ENCODE measurements at places on chromosomes 2 and 18. TPM values are rescaled to one million over a fixed set of nuclear protein-coding genes. Genes with fewer than 3 reads are reported as not detected.

The FAM237A gene
- not detected for total RNA-seq

The ST6GAL2 gene
- not detected for total RNA-seq

The FLACC1 gene
- total RNA-seq = 4.0 TPM

DNA sequence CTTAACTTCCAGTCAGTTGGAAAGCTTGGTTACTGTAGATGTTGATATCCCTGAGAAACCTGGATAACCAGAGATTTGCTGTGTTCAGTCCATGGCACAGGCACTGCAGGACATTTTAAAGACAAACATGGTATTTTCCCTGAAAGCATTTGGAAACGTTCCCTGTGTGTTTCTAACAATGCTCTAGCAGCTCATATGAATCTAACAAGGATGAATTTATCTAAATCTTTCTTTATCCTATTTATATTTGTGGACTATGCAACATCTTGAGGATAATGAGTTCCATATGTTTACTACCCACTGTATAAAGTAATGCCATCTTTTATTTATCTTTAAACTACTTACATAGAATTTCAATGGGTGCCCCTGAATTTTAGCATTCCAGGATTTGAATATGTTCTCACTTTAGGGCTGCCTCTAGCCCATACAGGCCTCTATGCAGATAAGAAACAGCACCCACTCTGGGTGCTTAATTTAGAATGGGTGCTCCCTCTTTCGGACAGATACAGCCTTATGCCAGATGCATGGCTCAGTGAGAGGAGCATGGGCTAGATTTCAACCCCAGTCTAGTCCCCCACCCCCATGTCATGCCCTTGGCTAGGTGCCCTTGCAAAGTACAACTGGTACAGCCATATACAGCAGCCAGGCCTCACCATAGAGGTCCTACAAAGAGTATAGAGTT is 50.6 kb upstream of the NEMP2 start:
- DNase-seq = no peak

The SERPINB11 gene
- total RNA-seq = not detected

DNA sequence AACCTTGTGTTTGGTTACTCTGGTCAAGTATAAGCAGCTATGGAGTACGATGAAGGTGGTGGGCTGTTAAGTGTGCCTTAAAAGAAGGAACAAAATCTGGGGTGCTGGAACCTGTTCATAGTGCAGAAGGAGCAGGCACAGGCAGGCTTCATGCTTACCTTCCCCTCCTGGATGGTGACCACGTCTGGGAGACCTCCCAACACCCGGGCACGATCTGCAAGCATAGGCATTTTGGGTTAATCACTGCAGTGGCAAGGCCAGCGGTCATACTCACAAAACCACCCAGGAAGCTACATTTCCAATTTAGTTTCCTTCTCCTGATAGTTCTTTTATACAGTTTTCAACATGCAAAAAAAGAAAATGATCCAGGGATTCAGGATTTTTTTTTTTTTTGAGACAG is 58.7 kb upstream of the LPIN2 start:
- no peak for DNase-seq

GRCh38 chr2:106866641-106867040 is 19.3 kb downstream of the ST6GAL2 start:
- no peak for DNase-seq

DNA sequence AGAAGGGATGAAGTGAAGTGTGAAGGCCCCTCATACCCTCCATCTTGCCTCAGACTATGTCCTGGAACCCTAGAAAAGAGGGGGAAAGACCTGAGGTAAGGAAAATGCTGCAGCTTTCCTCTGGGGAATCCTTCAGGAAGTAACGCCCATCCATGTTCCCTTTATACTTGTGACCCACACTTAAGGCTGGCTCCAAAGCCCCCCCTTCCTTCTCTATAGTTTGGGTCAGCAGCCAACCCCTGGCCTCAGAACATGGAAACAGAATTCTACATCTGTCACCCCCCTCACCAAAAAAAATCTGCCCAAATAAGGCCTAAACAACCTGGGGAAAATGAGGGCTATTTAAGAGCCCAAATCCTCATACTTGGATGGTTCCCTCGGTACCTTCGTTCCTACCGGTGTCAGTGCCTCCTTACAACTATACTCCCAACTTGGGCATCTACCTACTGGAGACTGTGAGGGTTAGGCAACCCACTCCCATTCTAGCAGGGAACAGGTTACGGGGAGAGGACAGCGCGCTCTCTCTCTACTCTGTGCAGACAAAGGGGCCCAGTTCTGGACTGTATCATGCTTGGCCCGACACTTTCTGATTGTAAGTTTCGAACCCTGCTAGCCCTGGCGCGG is 689 bp downstream of the OST4 start:
- DNase-seq = no peak

The TBC1D8 gene
- 0.56 TPM for total RNA-seq

- no peak for DNase-seq
Measured at GRCh38 chr18:48902023-48902855, 48.5 kb downstream of the SMAD7 start.

DNA sequence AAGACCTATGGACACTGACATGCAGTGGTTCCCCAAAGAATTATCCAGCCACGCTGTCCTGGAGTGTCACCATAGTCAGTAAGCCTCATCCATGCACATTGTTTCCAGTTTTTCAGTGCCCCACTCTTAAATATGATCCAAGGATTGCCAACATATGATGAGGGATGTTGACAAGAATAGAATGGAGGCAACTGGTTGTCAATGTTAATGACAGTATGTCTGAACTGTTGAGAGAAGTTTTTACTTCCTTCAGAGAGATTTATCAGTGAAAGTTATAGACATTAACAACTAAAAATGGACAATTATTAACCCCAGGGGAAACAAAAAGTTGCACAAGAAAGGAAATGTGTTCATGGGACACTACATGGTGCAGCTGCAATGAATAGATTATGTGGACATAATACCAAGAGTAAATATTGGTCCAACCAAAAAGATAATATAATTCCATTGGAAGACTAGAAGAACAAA is 69.9 kb downstream of the CYP26B1 start:
- DNase-seq = no peak

The MPP4 gene
- total RNA-seq = not detected

- no peak for DNase-seq
Measured at GRCh38 chr2:147297820-147298219, 547.0 kb upstream of the ACVR2A start.

The ZNF396 gene
- total RNA-seq = 0.52 TPM

DNA sequence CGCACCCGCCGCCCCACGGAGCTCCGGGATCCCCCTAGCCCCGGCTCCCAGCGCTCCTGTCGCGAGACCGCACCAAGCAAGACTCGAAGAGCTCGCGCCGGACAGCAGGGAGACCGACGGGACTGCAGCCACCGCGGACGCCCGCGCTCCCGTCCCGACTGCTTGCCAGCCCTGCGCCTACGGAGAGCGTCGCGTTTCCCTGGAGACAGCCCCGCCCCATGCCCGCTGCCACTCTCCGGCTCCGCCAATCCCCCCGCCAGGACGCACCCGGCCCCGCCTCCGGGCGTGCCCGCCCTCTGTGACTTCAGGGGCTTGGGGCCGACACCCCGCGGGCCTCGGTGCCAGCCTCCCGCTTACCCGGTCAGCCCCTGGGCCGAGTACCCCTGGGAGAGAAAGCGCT is at the start of gene ANKMY1:
ANKMY1 (minus strand) TSS at position 181 of the 400 bp plus-strand sequence. CDS start 653 bp downstream, outside the sequence.
- DNase-seq = peak; percentile 83

GRCh38 chr2:163397451-163397850 is 338.4 kb downstream of the FIGN start:
- DNase-seq = no peak

- DNase-seq = no peak
Measured at GRCh38 chr2:226121046-226121738, 678.4 kb downstream of the IRS1 start.

DNA sequence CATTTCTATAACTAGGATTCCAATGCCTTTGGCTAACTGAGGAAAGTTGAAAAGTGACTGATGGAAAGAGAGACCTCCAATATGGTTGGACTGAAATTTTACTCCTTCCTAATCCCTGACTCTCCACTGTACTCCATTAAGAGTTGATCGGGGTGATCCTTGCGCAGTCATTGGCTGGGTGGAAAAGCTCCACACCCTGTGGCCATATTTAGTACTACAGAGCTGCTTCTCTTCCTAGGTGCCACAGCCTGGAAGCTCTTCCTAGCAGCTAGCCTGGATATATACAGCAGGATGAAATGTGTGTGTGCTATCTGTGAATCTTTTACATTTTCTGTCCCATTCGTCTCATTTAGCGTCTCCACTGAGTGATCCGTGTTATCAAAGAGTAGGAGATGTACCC is 71.2 kb downstream of the MEP1B start:
- no peak for DNase-seq

DNA sequence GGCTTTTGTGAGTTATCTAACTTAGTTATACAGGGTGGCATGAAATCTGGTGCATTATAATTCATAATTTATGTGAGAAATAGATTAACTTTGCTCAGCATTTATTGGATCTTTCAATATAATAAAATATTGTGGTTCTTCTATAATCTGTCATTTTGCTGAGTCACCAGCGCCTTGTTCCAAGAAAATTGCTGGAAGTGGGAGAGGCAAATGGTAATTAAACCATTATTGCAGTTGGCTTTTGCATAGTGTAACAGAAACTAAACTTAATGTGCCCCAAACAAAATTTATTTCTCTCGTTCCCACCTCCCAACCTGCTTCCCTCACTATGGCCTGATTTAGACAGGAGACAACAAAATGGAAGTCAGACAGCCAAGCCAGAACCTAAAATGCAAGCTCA is 146.3 kb downstream of the GALR1 start:
- DNase-seq = no peak

DNA sequence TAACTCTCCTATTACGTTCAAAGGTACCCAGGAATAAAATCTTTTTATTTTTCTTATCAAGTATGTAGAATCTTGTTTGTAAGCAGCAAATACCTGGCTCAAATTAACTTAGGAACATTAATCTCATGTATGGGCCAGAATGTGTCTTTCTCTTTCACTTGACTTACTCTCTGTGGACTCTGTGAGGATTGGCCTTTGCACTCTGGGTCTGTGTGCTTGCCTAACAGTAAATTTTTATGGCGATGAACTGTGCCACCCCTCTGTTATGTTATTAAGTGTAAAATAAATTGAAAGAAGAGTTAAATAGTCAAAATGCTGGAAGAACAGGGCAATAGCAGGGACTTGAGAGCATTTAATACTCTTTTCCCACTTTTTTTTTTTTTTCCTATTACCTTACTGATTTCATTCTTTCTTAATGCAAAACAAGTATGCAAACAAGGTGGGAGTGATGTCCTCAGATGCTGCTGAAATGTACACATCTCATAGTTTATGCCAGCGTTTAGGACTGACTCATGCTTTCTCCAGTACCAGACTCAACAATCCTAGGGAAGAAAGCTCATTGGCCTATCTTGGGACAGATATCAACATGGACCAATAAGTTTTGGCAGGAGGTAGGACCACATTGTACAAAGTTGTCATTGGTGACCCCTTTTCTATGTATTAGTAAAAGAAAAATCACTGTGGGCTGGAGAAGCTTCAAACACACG is 25.5 kb downstream of the LYPD6 start:
- no peak for DNase-seq

DNA sequence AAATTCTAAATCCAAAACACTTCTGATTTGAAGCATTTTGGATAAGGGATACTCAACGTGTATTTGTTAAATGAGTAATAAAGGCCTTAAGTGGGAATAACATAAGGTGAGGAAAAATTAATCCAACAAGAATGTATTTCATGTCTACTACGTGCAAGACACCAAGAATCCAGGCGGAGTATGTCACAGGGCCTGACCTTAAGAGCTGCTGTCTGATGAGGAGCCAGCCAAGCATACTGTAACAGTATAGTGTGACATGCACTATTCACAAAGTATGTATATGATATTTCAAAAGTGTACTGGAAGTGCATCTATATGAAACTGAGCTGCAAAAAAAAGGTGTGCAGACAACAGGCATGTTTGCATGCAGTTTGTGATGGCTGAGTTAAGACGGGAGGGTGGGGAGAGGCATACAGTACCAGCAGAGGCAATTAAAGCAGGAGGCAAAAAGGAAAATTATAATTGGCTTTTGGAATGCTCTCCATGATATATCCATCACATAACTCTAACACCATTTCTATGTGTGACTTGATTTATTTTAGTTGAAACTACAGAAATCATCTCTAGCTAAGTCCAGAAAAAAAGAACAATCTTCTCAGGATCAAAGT is 18.2 kb downstream of the IWS1 start:
- no peak for DNase-seq

GRCh38 chr2:204202253-204202652 is 265.7 kb downstream of the ICOS start:
- no peak for DNase-seq

The ZRANB3 gene
- 7.0 TPM for total RNA-seq

GRCh38 chr2:168434146-168434545 is 21.9 kb upstream of the CERS6 start:
- DNase-seq = no peak

GRCh38 chr2:236180076-236180816 is 12.1 kb upstream of the GBX2 start:
- no peak for DNase-seq

The TMEM178A gene
- not detected for total RNA-seq

DNA sequence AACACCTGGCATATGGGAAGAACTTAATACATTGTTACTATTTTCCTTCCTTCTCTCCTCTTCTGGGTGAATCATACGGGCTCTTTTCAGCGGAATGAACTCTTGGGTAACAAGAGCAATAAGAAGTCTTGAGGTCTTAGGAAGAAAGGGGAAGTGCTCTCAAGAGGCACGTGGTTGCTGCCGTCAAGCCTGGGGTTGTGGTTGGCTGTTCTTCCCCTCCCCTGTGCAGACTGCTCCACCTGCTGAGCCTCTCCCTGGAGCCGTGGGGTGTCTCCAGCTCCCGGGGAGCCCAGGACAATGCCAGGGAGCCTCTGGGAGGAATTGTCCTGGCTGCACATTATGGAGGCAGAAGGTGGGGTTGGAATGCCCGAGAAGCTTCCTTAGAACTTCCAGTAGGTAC is 19.4 kb downstream of the TOGARAM2 start:
- DNase-seq = no peak

DNA sequence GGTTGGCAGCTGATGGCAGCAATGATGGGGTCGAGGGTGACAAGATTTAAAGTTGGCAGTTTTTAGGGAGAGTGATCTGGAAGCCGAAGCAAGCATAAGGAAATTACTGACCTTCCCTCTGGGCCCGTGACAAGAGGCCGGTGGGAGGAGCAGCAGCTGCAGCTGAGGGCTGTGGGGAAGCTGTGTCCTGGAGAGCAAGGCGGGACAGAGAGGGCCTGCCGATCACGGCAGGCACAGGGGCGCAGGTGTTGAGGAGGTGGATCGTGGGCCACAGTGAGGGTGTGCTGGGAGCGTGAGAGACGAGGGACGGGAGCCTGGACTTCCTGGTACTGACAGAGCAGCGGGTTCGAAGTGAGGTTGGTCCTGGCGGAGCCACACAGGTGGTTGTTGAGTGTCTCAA is 31.0 kb downstream of the TRAF3IP1 start:
- no peak for DNase-seq

The IL36B gene
- not detected for total RNA-seq

GRCh38 chr2:5315512-5315911 is 376.7 kb upstream of the SOX11 start:
- no peak for DNase-seq

The VWC2L gene
- not detected for total RNA-seq

- no peak for DNase-seq
Measured at GRCh38 chr2:71605173-71605641, 151.8 kb downstream of the DYSF start.
